ENCODE measurements at places on chromosomes 11 and 22.

- no peak for DNase-seq
Observed at GRCh38 chr22:48268771-48269552, 1506.5 kb downstream of the TBC1D22A start.

GRCh38 chr11:93476796-93477195 is 66.4 kb downstream of the SMCO4 start:
- DNase-seq: no peak

DNA sequence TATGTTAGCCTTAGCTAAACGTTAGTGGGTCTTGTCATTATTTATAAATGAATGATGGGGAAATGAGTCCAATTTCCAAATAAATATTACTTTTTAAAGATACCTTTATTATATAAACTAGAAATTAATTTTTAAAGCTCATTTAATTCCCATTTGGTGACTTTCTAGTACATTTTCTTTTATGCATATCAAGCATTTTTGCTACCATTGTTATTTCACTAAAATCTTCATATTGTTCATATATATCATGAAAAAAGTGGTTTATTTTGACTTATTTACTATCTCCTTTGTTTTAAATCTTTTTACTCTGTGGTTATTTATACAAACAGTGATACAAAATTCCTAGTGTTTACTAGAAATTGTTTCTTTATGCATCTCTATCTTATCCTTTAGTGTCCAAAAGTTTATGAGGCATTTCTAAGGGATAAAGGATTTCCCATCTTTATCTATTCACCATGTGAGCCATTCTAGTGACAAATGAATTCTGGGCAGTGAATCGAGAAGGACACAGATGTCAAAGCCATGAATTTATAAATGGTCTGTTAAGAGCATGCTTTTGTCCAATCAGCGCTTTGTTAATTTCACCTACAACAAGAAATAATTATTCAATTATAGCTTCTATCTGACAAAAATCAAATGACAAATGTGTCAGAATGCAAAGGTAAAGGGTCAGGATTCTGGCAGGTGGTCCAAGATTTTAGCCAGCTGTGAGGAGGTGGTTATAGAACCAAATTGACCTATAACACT is 70.6 kb downstream of the PRMT3 start:
- DNase-seq: no peak

DNA sequence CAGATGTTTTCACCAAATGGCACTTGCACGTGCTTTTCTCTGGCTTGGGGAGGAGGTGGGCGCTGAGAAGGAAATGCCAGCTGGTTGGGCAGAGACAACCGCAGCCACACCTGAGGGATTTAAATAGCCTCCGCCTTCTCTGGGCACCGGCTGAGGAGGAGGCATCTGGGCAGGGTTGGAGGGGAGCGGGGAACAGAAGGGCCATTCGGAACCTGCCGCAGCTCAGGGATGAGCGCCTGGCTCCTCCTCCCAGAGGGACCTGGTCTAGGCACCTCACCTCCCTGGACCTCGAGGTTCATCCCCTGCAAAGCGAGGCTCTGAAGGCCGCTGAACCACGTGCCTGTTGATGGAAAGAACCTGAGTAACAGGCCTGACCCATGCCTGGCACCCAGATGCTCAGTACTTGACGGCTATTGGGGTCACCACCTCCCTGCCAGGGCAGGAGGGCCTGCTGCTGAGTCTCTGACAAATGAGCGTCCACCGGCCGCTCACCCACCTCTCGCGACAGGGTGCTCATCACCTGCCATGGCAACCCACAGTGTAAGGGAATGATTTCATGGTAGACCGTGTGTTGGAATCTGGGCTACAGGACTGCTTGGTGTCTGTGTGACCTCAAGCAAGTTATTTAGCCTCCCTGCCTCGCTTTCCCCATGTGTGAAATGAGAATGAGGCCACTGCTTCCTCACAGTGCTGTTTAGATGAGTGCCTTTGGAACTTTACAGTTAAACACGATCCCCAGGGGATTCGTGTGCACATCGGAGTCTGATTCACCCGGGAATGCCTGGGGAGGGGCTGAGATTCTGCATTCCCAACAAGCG is 2.0 kb upstream of the KDELR3 start:
- DNase-seq: no peak

DNA sequence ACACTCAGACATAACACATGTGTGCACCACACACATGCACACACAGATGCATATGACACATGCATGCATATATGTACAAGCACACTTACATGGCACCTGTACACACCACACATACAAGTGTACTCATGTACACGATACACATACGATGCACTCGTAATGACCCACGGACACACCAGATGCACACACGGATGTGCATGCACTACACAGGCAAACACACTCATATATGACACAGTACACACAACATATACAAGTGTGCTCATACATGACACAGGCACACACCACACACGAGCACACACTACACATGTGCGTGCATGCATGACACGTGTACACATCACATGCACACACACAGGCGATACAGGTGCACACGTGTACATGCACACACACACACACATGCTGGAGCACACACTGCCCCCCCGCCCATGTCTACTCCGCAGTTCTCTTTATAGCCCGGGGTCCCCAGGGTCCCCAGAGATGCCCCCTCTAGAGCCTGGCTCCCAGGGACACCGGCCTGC is 4.8 kb upstream of the TH start:
- DNase-seq: no peak

GRCh38 chr11:11045156-11045930 is 187.5 kb upstream of the ZBED5 start:
- DNase-seq: no peak

DNA sequence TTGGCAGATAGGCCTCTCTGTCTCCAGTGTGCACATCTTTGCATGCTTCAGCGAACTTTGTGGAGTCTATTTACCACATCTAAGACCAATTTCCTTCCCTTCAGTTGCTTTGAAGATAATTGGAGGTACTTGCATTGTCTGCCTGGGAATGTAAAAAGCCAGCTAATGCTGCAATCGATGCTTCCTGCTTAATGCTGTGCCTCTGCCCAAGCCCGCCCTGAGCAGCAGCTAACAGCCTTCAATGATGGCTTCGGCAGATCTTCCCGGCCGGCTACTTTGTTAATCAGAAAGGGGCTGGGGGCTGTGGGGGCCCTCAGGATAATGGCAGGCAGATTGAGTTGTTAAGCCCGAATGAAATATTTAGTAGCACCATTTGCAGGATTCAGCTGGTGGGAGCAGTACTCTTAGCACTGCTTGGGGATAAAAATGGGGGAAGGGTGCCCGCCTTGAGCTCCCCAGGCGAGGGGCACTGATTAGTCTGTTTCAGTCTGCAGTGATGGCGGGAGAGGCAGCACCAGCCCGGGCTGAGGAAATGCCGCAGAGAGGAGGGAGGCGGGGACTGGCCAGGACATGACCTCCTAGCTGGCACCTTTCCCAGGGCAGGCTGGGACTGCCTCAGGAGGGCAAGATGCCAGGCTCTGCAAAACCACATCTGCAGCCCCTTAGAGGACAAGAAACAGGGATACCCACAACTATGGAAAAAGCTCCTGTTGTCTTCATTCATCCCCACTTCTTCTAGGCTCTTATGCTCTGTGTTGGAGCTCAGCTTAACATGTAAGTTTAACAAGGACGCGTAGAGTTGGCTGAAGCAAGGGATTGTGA is 460.0 kb downstream of the BUD13 start:
- DNase-seq: peak; percentile 76

GRCh38 chr11:32280339-32280738 is 155.0 kb downstream of the WT1 start:
- no peak for DNase-seq

- DNase-seq: no peak
Observed at GRCh38 chr22:23123804-23124254, 18.0 kb downstream of the RSPH14 start.

DNA sequence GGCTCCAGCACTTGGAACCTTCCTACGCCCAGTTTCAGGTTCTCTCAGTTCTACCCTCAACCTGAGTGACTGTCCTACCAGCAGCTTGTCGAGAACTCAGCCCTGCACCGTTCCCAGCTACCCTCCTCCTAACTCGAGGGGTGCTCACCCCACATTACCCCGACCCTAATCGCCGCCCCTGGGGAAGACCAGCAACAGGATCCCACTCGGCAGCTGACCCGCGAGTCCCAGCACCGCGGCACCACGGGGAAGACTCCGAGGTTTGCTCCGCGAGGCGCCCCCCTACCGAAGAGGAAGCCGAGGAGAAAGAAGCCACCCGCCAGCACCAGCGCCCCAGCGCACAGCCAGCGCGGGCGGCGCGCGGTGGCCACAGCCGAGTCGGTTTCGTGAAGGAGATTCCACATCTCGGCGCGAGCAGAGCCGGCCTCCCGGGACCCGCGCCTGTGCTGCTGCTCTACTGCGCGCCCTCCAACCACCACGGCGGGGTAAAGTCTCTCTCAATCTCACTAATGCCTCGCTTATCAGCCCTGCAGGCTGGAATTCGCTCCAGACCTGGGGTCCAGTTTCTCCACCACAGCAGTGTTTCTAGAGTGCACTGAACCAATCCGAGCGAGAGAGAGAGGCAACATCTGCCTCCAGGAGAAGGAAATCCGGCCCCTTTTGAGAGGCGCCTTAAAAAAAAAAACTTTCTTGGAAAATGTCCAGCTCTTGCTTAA is at the start of gene FOLH1:
TSS of gene FOLH1 (minus strand) at position 597 of the 716 bp plus-strand sequence. CDS start at position 404, 193 bp downstream.
- DNase-seq: no peak

GRCh38 chr22:38259370-38259769 is 13.4 kb downstream of the TMEM184B start:
- no peak for DNase-seq

DNA sequence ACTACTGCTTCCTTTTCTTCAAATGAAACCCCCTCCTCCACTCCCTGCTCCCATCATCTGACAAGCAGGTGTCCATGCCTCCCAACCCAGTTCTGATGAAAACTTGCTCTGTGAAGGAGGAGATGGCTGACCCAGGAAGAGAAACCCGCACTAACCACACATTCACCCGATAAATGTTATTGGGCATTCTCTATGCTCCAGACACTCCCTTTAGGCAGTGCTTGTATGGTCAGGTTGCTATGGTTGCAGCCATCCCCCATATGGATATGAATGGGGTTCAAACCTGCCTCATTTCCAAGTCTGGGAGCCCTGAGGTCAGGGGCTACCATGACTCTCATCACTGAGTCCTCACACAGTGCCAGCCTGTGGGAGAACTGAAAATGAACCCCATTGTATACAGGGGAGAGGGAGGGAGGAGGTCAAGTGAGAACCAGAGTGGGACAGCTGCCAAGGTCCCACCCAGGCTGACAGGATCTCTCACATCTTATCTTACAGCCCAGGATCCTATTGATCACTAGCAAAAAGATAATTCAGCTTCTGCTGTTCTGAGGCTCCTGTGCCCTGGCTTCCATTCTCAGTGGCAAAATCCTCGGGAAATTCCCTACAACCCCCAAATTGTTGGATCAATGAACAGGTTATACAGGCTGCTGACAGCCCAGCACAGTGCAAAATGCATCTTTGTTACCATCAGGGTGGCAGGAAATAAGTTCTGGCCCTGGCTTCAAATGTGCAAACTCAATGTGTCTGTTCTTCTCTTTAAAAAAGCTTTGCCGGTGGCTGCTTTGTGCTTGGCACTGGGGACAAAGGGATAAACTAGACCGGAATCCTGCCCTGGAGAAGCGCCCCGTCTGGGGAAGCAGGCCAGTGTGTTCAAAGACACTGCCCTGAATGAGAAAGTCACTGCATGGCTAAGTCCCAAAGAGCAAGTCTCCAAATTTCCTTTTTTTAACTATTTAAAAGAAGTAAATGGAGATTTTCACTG is 22.7 kb upstream of the ACER3 start:
- no peak for DNase-seq

DNA sequence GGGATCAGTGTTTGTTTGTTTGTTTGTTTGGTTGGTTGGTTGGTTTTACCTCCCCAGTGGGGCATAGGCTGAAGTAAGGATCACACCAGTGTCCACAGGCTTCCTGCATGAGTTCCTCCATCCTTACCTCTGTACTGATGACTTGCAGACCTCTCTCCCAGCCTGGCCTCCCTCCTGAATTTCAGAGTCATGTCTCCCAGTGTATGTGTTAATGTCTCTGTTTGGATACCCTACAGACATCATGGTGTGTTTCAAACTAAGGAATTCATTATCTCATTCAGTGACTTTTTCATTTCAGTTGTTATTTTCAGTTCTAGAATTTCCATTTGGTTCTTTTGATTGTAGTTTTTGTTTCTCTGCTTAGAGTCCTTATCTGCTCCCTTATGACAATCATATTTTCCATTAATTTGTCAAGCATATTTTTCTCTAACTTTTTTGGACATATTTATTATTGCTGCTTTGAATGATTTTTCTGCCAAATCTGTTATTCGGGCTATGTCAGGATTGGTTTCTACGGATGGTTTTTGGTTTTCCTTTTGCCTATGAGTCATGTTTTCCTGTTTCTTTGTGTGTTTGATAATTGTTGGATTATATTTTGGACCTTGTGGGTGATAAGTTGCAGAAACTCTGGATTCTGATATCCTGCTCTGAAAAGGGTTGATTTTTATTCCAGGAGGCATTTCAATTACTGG is 23.6 kb downstream of the MYEOV start:
- peak; percentile 9 for DNase-seq

GRCh38 chr22:26744892-26745808 is 87.8 kb downstream of the MIAT start:
- DNase-seq: no peak

DNA sequence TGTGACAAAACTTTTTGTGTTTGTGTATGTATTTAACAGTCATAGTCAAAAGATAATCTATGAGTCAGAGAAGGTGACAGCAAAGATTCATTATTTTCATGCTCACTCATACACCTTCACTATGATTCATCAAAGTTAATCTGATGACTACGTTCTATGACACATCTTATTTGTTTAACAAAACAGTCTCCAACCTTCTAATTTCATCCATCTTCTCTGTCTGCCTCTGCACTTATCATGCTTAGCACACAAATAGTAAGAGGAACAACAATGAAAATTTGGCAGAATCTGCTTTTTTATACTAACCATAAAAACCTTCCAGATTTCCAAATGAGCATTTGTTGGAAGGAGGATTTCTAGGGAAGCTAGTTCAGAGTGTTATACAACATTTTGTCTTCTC is 568.9 kb downstream of the LUZP2 start:
- no peak for DNase-seq

- DNase-seq: peak; percentile 77
Observed at GRCh38 chr11:89381094-89381493, 110.1 kb downstream of the NOX4 start.

GRCh38 chr11:73715541-73715940 is 45.3 kb downstream of the RAB6A start:
- DNase-seq: no peak

DNA sequence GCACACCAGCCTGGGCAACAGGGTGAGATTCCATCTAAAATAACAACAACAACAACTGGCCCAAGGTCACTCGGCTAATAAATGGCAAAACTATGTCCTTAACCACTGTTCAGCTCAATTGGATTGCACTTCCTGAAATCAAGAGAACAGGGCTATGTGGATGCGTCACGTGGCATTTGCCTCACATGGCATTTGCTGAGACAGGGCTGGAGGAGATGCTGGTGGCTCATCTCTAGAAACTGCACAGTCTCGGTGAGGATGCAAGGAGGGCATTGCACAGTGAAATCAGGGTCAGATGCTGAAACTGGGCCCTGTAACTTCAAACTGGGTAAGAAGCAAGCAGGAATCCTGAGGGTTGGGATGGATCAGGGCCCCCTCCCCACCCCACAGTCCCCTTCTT is 171.9 kb downstream of the BUD13 start:
- no peak for DNase-seq
